Muscle of back (tissue), 13 donors: ENCODE measurements at places on chromosomes 6 and 20. TPM values are rescaled to one million over a fixed set of nuclear protein-coding genes. Genes with fewer than 3 reads are reported as not detected.
A peak's percentile ranks its signal among the peaks of the same experiment; 100 is the strongest.

GRCh38 chr6:159169193-159169555 is at the start of gene FNDC1:
Gene FNDC1 (plus strand): TSS chr6:159169400. CDS start chr6:159169597, 197 bp downstream.
- DNase-seq = peak; percentile 81

- no peak for DNase-seq
Measured at GRCh38 chr20:46590443-46590842, 40.0 kb upstream of the OCSTAMP start.

TMC2 gene
- 0.10 TPM for polyA plus RNA-seq

GRCh38 chr6:143163621-143164020 is 102.9 kb downstream of the AIG1 start:
- DNase-seq = no peak

DNA sequence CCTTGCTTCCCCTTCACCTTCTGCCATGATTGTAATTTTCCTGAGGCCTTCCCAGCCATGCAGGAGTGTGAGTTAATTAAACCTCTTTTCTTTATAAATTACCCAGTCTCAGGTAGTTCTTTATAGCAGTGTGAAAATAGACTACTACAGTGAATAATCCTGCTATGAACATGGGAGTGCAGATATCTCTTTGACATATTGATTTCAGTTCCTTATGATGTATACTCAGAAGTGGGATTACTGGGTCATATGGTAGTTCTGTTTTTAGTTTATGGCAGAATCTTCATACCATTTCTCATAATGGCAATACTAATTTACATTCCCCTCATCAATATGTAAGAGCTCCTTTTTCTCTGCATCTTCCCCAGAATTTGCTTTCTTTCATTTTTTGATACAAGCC is 26.0 kb downstream of the PACRG start:
- DNase-seq = no peak

DNA sequence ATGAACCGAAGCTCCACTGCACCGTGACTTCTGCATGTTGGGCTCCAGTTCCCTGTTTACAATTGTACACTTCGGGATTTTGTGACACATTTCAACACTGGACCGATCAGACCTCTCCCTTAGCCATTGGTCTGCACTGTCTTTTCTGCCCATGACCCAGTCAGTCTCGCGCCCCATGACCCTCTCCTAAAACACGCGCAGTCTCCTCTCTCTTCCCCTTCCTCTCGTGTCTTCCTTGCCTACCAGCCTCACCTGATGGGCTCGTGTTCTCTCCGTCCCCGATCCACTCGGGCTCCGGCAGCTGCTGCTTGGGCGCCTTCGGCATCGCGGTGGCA is 535 bp upstream of the ABCF1 start:
- DNase-seq = no peak

OOEP gene
- not detected for polyA plus RNA-seq

GRCh38 chr6:3321042-3321441 is 62.3 kb downstream of the PSMG4 start:
- DNase-seq = no peak

CPNE5 gene
- polyA plus RNA-seq = 11.5 TPM

DNA sequence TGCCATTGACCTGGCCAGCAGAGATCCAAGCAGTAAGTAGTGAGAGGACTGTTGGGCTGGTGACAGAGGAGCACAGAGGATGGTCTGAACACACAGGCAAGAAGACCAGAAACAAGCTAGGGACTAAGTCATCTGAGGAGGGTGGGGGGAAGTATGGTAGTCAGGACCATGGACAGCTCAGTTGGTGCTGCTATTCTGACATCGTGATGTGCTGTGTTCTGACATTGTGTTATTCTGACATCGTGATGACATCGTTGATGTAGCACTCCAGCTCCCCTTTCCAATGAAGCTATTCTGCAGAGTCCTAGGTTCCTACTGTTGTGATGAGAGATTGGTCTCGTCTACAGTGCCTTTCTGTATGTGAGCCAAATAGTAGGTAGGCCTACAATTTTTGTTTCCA is 28.7 kb downstream of the CFAP206 start:
- peak; percentile 75 for DNase-seq

BMP5 gene
- 10.3 TPM for polyA plus RNA-seq

DNA sequence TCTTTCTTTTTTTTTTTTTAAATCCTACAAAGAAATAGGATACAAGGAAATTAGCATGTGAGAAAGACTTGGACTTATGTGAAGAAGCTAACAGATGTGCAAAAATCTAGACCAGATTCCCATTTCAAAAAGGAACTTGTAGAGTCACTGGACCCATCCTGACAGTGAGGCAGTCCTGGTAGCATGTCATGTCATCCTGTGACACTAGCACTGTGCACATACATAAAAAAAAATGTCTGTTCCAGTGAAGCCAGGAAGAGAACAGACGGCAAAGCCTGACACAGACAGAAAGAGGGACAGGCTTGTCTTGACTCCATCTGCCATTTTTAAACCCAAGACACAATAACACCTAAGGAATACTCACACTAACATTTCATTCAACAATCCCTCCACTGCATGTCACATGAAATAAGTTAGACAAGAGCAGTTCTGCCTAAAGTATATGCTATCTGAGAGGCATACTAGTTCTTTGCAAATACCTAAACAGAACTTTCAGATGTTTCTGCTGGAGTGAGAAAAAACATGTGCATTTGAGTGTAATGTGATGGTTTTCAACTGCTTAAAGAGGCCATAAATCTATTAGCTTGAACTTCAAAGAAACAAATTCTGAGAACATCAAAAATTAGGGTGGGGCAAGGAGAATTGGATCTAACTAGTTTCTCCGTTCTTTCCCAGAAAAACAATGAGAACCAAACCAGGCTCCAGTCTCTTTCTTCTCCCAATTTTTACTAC is 159.6 kb downstream of the BACH2 start:
- peak; percentile 42 for DNase-seq

GRCh38 chr6:150118627-150119026 is 24.2 kb upstream of the PPP1R14C start:
- no peak for DNase-seq

DNA sequence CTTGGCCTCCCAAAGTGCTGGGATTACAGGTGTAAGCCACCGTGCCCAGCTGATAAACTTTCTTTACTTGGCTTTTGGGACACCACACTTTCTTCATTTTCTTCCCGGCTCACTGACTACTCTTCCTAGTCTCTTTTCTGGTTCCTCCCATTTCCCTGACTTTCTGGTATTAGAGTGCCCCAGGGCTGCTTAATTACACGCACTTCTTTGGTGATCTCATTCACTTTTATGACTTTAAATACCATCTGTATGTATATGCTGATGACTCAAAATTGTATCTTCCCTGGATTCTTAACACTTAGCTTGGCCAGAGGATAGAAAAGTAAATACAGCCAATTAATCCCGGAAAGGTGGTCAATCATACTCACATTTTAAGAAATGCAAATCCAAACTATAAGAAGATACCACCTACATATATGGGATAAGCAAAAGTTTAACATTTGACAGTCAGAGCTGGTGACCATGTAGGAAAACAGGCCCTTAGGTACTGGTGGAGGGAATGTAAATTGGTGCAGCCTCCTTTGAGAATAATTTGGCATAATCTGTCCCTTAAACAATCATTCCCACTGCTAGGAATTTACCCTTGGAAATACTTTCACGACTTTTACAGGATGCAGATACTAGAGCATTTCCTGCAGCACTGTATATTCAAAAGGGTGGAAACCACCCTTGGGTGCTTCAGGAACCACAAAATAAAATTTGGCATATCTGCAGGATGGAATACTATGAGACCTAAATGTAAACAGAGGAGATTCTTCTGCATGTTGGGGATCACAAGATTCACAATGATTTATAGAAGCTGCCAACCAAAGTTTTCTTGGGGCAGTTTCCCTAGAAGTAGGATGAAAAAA is 9.4 kb upstream of the NANP start:
- DNase-seq = no peak

- no peak for DNase-seq
Measured at GRCh38 chr6:159676890-159677505, 16.0 kb downstream of the SOD2 start.

GRCh38 chr20:38224531-38224930 is 36.0 kb downstream of the KIAA1755 start:
- no peak for DNase-seq

PERP gene
- 36.4 TPM for polyA plus RNA-seq

DNA sequence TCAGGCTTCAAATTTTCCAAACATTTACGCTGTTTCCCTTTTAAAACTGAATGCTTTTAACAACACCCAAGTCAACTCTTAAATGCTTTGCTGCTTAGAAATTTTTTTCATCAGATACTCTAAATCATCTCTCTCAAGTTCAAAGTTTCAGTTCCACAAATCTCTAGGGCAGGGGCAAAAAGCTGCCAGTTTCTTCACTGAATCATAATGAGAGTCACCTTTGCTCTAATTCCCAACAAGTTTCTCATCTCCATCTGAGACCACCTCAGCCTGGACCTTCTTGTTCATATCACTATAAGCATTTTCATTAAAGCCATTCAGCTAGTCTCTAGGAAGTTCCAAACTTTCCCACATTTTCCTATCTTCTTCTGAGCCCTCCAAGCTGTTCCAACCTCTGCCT is 69.1 kb downstream of the RNF217 start:
- no peak for DNase-seq

DNA sequence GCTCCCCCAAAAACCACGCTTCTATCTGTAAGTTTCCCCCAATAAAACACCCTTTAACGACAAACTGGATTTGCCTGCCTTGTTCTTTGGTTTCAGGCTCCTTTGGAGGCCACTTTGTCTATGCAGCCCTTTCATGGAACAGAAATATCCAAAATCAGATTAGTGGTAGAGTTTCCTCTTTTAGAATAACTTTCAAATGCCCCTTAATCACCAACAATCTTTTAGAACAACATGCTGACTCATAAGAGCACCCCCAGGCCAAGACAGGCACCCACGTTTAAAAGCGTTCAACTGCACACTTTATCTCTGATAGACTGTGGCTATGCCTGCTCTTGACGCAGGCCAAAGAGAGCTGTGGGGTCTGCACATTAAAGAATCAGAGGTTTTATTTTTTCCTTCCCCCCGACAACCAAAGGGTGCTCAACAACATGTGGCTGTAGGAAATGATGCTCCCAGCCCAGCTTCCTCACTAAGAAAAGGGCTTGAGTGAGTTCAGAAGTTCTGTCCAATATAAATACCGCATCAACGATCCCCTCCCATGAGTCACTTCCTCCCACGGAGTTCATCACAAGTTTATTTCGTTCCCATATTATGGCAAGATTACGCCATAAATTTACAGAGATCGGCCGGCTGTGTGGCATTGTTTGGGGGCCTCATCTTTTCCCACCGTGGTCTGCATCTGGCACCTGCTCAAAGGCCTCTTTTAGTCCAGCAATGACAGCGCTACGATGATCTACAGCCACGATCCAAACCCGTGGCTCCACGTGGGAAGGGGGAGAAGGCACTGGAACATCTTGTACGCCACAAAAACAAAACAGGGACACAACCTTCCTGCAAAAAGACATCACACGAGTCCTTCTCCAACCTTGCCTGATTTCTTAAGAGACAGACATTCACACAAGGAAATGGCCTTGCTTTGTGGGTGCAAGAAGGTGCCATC is 88.8 kb upstream of the NFATC2 start:
- peak; percentile 84 for DNase-seq

DNA sequence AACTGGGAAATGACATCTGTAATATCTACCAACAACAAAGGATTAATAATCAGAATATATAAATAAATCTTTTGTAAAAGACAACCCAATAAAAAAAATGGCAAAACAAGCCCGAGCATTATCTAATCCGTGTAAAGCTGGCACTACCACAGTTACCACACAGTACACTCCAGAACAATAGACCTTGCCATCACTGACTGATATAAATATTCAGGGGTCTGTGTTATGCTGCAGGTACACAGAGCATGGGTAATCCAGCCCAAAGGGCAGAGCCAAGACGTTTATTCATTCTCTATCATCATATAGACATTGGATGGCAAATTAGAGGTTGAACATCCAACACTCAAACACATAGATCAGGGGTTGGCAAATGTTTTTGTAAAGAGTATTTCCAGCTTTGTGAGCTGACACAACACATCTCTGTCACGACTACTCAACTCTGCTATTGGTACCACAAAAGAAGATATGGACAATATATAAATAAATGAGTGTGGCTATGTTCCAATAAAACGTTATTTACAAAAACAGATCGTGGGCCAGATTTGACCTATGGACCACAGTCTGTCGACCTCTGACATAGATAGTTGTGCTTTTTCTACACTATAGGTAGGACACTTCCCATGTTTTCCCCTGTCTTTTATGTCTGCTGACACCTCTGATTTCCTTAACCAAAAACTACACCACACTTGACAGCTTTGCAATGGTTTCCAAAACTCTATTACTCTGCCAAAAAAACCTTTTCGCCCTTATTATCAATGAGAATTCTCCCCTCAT is 4.5 kb downstream of the NCOA6 start:
- no peak for DNase-seq

DNA sequence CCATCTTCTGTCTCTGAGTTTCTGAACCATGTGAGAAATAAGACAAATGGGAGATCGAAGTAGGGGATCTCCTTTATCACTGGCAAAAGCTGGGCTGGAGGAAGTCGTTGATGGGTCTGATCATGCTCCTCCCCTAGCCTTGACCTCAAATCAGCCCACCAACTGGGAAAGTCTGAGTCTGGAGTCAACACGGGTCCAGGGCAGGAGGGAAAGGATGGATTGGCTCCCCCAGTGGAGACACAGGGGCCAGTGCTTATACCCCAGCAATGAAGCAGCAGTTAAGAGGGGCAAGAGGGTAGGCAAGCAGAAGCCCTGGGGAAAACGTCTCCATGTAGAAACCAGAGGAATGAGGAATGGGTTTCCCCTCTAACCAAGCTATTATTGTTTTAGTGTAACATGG is 152.6 kb downstream of the TBC1D7 start:
- no peak for DNase-seq

SLC17A1 gene
- not detected for polyA plus RNA-seq

OR12D3 gene
- not detected for polyA plus RNA-seq

SAMD3 gene
- 3.1 TPM for polyA plus RNA-seq

NOX3 gene
- polyA plus RNA-seq = not detected

DNA sequence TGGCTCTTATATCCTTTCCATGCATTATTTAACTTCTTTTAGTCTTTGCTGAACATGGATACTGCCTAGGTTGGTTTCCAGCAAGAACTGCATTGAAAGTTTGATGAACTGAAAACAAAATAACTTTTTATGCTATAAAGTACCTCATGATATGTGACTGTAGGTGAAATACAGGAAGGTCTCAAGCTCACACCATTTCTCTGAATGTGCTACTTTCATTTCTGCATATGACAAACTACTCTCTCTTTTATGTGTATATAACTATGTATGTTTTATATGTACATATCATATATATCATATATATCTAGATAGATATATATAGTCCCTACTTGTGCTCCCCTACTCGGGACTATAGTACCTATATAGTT is 65.9 kb downstream of the AIG1 start:
- DNase-seq = no peak
